Lung microvascular endothelial cell (primary cell): ENCODE measurements at places on chromosomes 3 and 15.

- peak; percentile 54 for DNase-seq
These were observed 34.0 kb downstream of the LYZL4 start for GRCh38 chr3:42376344-42376798.

- no peak for DNase-seq
These were observed 141.8 kb downstream of the OPA1 start for GRCh38 chr3:193734737-193735366.

GRCh38 chr15:86018679-86019078, 61.0 kb upstream of the AGBL1 start:
- no peak for DNase-seq

- no peak for DNase-seq
These were observed 16.9 kb upstream of the P2RY1 start for GRCh38 chr3:152818027-152818426.

DNA sequence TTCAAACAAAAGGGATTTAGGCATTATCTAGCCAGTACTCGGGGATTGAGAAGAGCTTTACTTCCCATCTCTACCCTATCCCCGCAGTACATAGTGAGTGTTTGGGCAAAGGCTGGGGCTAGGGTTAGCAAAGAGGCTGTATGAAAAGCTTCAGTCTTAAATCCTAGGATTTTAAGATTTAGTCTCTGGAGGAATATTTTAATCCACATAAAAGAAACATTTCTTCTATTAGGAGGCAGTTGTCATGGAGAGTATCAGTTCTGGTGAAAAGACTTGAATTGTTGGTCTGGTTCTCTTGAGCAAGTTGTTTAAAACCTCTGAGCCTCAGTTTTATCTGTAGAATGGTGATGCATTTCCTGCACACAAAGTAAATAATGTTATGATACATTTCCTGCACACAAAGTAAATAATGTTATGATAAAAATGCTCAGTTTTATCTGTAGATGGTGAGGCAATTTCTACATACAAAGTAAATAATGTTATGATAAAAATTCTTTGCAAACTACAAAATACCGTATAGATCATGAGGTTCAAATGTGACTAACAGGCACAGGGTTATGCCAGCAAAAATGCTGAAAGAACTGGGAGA, 53.9 kb upstream of the ZBED2 start:
- DNase-seq: no peak

DNA sequence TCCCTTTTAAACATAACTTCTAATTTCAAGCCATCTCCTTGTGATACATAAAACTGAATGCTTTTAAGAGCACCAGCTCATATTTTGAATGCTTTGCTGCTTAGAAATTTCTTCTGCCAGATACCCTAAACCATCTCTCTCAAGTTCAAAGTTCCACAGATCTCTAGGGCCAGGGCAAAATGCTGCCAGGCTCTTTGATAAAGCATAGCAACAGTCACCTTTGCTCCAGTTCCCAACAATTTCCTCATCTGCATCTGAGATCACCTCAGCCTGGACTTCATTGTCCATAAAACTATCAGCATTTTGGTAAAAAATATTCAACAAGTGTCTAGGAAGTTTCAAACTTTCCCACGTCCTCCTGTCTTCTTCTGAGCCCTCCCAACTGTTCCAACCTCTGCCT, 17.5 kb downstream of the OSTN start:
- no peak for DNase-seq

DNA sequence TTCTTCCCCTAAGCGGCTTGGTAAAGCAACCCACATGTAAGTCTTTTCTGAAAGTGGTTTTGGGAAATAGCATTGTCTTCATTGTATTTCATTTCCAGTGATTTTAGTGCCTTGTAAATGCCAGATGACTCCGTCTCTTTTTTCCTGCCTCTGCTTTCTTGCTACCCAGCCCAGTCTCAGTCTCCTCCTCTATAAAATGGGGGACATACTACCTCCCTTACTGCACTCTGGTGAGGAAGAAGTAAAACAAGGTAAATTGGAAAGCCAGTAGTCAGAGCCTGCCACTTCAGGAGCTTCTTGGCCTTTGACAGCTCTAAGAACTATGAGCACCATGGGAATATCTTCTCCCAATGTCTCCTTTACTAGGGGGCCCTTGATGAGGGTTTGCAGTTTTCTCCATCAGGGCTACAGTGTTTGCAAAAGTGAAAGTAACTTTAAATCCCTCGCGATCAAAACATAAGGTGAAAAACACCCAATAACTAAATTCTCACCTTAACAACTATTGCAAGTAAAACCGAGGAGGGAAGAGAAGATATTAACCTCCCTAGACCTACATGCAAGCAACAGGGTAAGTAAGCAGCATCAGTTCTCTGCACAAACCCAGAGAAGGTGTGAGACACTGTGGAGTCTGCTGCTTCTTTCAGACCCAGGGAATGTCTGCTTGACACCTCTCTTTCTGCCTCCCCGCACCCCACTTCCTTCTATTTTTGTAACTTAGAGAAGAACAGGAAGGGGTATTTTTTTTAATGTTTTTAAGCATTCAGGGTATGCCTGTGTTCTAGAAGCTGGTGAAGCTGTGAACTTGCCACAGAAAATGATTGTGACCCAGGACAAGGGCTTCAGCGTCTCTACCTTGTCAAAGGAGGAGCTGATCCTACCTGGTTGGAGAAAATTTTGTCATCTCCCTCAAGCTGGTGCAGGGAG, 159.1 kb upstream of the EOMES start:
- DNase-seq: no peak

GRCh38 chr3:119019767-119020518, 14.7 kb downstream of the IGSF11 start:
- DNase-seq: no peak

DNA sequence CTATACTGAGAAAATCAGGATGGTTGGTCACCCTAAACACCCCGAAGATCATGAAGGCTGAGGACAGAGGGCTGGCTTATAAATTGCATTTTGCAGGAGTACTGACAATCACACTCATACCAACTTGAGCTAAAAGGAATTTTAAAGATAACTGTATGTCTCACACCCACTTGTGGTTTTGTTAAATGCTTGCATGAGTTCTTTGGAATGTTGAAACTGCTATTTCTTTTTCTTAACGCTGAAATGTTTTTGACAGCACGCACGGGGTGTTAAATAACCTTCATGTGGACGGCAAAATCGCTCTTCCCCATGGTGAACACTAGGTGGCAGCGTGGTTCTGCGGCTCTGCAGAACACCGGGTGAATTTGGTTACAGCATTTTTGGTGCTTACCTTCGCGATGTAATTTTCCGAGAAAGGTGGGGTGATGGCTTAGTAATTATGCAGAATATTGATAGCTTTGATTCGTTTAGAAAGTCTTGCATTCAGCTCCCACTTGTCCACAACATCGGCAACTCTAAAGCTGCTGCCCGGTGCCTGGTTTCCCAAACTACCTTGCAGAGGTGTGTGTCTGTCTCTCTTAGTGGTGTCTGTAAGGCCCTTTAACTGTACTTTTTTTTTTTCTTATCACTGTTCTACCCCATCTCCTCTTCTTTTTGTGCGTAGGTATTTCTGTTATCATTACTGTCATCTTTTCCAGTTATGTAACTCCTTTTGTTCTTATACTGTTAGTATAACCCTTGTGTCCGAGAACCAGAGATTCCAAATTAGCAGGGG, 51.7 kb downstream of the ARNT2 start:
- peak; percentile 76 for DNase-seq
